Naive thymus-derived CD4-positive, alpha-beta T cell (primary cell): ENCODE measurements at places on chromosomes 11 and 22. TPM values are rescaled to one million over a fixed set of nuclear protein-coding genes. Genes with fewer than 3 reads are reported as not detected.

The SYT7 gene
- total RNA-seq: not detected

The GCAT gene
- 3.9 TPM for total RNA-seq

DNA sequence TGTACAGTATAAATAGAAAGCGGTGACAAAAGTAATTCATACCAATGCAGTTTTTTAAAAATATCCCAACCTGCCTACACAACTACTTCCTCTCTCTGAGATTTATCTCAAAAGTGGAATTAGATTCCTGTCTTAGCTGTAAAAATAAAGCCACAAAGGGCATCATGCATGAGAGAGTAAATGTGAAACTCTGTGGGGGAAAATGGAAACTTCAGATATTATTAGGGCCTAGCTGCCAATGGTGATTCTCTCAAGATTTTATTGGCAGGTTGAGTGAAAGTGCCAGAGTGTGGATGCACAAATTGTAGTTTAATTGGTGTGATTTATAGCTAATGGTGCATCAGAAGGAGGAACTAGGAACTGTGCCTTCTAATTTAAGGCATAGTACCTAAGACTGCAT is 356.9 kb upstream of the CCDC90B start:
- DNase-seq: no peak

The KCNJ1 gene
- total RNA-seq: not detected

DNA sequence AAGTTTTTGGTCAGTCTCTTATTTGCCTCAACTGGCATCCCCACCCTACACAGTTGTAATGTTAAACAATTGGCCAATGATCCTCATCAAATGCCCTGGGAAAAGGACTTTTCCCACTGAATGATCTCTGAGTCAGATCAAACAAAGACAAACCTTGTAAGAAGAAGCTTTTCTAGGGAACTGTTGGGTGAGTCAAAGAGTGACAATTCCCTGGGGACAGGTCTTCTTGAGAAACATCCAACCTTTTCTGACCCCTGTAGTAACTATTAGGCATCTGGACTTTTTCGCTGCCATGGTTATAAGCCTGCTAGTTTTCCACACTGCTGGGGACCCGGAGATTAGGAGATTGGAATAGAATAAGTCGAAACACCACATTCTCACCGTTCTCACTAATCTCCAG is 789.8 kb upstream of the API5 start:
- no peak for DNase-seq

DNA sequence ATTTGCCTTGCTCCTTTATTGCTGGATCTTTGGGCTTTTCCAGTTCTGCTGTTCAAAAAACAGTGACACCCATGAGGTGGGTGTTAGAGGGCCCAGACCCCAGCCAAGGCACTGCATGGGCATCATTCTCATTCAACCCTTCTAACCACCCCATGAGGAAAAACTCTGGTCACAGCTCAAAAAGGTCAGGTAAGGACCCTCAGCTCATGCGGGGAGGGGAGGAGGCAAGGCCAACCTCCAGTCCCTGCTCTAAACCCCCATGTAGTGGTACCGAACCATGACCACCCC is 7.4 kb downstream of the GNB1L start:
- no peak for DNase-seq

DNA sequence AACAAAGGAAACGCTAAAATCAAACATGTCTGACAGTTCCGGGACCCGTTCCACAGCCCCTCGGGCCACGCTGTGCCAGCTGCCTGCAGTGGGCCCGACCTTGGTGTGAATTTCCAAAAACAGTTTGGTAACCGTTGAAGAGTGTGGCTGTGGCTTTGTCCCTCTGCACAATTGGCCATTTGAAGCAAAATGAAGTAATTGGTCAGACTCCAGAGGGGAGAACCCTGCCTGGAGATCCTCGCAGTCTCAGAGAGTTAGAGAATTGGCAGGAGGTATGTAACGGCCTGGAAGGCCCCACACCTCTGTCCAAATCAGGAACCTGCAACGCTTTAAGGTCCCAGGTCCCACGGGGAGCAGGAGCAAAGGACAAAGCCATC is 26.3 kb downstream of the TRMU start:
- no peak for DNase-seq

The C11orf52 gene
- total RNA-seq: not detected in 2 replicates

The PDHX gene
- total RNA-seq: 26.2 TPM

The RASSF10 gene
- not detected for total RNA-seq

DNA sequence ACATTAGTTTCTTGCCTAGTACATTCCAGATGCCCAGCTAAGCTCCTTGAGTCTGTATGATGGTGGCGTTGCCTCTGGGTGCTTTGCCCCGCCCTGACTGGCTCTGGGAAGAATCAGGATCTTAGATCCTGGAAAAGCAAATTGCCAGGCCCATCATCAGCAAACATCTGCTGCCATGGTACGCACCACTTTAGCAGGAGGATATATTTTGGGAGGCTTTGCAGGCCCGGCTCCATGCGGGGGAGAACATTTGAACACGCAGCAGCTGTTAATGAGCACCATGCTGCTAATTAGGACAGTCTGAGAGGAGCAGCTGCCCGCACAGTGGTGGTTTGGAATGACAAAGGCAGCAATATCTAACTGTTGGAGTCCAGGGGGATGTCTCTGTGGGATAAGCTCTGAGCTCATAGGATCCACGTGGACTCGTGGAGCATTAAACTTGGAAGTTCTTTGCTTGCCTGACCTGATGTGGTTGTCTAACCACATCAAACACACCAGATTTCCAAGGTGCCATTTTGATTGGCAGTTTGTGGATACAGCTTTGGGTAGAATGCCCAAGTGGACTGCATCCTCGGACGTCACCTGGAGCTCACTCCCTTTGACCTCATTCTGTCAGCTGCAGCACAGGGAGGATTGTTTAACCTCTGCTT is 217.0 kb upstream of the ZBED5 start:
- DNase-seq: no peak

The OR2D2 gene
- not detected for total RNA-seq

GRCh38 chr11:109795234-109795633 is 298.0 kb upstream of the ZC3H12C start:
- DNase-seq: no peak

DNA sequence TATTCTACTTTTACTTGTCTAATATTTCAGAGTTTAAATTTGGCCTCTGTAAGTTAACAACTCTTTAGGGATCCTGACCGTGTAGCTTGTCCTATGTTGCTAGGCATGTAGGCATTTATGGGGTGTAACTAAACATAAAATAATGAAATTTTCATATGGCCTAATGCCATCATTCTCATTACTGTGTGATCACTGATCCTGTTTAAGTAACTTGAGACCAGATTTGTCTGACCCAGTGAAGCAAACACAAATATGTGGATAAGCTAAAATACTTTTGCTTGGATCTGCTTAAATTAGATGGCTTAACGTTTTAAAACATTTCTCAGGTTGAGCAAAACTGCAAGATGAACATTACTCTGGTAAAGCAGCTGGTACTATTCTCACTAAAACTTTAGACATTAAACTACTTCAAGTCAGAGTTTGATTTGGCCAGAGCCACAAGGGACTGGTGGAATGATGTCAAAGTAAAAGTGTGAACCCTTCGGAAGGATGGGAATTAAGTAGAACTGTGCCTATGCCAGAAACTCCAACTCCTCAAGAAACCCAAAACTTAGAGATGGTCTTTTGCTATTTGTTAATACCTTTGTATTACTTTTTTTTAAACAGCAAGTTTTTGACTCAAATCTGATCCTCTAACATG is 12.5 kb downstream of the QSER1 start:
- DNase-seq: no peak

- DNase-seq: peak; percentile 94
Measured at GRCh38 chr11:692824-693414, 2.1 kb downstream of the DEAF1 start.

- DNase-seq: peak; percentile 75
Measured at GRCh38 chr22:30305519-30305905, 16.2 kb upstream of the CASTOR1 start.

The NRGN gene
- 1.2 TPM for total RNA-seq

DNA sequence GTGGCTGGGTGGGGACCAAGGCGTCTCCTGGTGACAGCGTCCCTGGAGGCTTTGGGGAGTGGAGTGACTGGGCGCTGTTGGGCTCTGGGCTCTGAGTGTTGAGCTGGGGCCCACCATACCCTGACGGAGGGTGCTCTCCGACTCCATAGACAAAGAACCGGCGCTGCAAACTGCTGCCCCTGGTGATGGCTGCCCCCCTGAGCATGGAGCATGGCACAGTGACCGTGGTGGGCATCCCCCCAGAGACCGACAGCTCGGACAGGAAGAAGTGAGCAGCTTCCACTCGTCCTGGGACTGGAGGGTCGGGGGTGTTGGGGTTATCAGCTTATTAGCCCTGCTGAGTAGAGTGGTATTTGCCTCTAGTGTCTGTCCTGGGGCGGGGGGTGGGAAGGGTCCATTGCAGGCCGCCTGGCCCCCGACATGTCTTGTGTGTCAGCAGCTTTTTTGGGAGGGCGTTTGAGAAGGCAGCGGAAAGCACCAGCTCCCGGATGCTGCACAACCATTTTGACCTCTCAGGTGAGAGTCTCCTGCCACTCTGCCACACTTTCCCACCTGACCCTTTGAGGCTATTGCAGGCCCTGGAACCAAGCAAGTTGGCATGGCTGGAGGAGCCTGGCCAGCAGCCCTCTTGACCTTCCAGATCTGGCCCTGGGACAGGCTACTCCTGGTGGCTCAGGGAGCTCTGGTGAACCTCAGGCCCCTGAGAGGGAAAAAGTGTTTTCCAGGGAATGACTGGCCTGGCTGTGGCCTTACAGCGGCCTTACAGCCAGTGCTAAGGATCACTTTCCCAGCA is 7.6 kb downstream of the CLDN5 start:
- no peak for DNase-seq

GRCh38 chr11:130418756-130419155 is 9.7 kb downstream of the ADAMTS8 start:
- DNase-seq: no peak

GRCh38 chr22:42918500-42918899 is 61.4 kb upstream of the ARFGAP3 start:
- DNase-seq: no peak

GRCh38 chr22:35425971-35426800 is 26.2 kb downstream of the MCM5 start:
- no peak for DNase-seq

The YWHAH gene
- total RNA-seq: 130 and 132 TPM in 2 replicates

DNA sequence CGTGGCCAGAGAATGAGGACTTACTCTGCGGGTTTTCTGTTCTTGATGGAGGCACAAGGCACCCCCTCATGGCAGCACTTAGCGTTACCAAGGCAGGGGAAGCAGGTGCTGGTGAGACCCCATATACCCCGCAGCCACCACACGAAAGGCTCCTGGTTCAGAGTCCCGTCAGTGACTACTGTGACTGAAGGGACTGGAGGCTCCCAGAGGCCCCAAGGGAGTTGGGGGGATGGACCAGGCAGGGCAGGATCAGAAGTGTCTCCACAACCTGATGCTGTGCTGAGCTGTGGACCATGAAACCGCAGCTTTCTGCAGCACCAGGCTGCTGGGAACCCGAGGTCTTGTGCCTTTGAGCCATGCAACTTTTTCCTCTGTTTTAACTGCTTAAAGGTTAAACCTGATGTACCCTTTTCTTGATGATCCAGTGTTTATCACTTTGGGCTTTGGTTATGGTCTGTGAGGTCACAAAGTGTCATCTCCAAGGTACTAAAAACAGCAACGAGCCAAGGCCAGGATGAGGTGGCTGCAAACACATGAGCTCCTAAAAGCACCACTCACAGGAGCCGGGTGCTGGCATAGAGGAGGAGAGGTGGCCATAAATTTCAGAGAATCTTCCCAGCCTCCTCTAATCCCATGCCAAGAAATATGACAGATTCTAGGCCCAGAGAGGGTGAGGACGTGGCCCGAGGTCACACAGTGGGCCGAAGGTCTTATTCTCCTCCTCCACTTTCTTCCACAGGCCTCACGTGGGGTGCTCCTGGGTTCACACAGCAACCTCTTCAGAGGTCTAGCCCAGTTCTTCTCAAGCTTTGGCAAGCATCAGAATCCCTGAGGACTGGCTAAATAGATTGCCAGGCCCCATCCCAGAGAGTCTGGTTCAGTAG is 4.2 kb upstream of the LRRC32 start:
- no peak for DNase-seq

The BAIAP2L2 gene
- 1.9 TPM for total RNA-seq

DNA sequence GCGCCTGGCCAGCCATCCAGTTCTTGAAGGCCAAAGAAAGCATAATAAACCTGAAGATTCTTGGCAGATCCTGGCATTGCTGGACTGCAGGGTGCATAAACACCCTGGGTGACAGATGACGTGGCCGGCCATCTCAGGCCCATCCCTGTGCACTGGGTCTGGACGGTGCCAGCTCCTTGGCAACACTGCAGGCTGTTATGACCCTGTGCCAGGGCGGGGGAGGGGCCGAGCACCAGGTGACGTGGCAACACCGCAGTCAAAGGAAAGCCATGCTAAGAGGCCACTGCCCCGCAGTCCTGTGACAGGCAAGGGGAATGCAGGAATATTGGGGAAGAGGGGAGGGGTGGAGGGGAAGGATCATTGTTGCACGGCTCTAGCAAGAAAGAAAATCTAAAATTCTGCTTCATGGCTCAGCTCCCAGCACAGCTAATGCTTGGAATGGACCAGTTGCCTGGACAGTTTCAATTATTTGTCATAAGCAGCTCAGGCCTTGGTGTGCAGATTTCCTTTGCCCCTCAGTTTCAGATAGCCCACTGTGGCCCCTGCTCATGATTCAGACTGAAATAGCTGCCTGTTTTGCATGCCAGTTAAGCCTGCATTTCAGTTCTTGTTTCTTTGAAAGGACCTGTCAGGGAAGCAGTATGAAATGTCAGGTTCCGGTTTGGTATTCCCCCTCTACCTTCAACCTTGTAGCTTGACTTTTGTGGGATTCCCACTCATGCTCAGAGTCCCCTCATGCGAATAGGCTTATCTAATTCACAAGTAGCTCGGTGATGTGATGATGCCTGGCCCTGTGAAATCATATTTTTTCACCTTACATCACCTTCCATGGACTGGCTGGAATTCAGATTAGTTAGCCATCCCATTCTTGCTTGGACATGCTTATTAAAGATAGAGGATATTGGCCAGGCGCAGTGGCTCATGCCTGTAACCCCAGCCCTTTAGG is 29.7 kb upstream of the DDX6 start:
- DNase-seq: no peak

- no peak for DNase-seq
Measured at GRCh38 chr11:76119032-76119431, 87.3 kb downstream of the WNT11 start.

- no peak for DNase-seq
Measured at GRCh38 chr11:92765965-92766371, 203.5 kb upstream of the MTNR1B start.

The WT1 gene
- not detected for total RNA-seq

- no peak for DNase-seq
Measured at GRCh38 chr22:21981874-21982273, 713 bp downstream of the TOP3B start.

The POU2AF3 gene
- not detected for total RNA-seq

DNA sequence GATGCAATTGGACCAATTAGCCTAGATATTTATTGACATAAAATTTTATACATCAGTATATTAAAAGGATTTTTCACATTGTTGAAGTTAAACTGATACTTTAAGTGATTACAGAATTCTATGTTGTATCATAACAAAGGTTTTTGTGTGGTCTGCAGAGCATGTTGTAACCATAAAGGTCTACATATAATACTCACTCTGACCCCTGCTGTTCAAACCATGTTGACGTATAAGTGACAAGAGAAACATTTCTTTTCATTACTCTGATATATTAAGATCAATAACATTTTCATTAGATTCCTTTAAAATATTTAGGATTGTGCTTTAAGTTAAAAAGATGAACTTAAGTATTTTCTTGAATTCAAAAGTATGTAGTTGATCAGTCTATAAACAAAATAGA is 63.9 kb downstream of the GAS2 start:
- DNase-seq: peak; percentile 19

GRCh38 chr22:16834971-16835370 is 9.8 kb upstream of the XKR3 start:
- no peak for DNase-seq

- no peak for DNase-seq
Measured at GRCh38 chr11:9802291-9802861, 138.5 kb downstream of the SWAP70 start.

The OR6Q1 gene
- total RNA-seq: not detected
